ENCODE measurements at places on chromosomes 5 and 9.

DNA sequence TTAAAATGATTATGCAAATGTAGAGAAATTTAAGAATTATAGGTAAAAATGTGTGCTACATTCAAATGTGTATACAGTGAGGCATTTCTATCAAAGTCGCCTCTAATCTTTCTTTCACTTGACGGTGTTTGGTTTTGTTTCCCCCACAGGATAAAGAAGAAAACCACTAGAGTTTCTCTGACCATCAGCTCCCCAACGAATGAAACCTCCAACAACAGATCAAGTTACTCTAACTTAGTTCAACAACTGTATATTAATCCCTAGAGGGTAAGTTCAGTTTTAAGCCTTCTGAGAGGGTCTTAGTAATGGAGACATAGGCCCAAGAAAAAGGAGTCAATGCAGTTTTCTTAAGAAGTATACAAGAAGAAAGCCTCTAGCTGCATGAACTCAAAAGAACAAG is 11.5 kb upstream of the MYOT start:
- no peak for DNase-seq

GRCh38 chr5:133232011-133232410 is 180.2 kb downstream of the HSPA4 start:
- no peak for DNase-seq

DNA sequence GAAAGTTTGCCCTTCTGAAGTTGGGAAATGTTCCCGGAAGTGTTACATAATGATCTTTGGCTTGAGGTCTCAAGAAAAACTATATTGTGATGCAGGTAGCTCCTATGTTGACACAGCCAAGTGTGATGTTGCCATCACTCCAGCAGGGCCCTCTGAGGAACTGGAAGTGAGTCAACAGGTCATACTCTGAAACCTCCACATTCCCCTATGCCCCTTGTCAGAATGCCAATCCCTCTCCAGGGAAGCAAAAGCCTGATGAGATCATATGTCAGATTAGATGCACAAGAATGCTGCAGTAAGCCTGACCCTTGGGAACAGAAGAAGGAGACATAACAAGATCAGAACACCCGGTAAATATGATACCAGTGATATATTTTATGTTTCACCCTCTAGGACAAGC is 66.8 kb upstream of the ITGA2 start:
- peak; percentile 35 for DNase-seq

DNA sequence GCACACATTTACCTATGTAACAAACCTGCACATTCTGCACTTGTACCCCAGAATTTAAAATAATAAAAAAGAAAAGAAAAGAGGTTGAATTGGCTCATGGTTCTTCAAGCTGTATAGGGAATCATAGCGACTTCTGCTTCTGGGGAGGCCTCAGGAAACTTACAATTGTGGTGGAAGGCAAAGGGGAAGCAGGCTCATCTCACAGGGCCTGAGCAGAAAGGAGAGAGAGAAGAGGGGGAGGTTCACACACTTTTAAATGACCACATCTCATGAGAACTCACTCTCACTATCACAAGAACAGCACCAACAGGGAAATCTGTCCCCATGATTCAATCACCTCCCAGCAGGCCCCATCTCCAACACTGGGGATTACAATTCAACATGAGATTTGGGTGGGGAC is 214.6 kb downstream of the CDK5RAP2 start:
- no peak for DNase-seq

GRCh38 chr5:61732796-61733195 is 400.7 kb downstream of the ZSWIM6 start:
- no peak for DNase-seq

DNA sequence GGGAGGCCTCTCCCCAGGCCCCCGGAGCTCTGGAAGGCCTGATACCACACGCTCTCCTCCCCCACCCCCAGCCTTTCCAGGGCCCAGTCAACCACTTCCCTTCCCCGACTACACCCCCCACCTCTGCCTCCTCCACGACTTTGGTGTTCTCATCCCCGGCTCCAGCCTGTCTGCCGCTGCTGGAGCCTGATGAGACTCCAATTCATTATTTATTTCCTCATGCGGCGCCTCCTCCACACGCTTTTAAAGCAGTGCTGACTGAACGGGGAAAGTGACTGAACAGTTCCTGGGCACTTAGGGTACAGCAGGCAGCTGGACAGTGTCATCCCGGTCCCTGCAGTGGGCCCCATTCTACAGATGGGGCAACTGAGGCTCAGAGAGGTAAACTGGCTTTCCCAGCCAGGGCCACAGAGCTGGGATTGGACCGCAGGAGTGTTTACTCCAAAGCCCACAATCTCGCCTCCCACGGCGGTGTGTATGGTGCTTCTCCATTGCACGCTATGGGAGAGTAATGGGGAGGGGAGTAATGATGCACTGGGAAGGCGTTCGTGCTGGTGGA is 15.9 kb upstream of the RPL26L1 start:
- peak; percentile 65 for DNase-seq

DNA sequence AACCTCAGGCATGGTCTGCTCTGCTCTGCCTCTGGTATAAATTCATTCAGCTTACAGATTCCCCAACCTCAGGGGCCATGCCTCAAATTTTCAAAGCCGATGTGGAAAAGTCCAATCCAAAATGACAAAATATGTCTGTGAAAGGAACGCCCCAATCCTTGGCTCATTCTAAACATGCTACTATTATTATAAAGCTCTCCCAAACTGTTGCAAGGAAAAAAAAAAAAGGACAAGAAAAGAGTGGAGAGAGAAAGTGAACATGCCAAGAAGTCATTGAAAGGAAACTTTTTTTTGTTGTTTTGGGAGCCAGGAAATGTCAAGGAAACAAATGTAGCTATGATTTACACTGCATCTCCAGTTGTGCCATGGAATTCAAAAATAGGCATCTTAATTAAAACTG is 3.8 kb downstream of the COL23A1 start:
- no peak for DNase-seq

DNA sequence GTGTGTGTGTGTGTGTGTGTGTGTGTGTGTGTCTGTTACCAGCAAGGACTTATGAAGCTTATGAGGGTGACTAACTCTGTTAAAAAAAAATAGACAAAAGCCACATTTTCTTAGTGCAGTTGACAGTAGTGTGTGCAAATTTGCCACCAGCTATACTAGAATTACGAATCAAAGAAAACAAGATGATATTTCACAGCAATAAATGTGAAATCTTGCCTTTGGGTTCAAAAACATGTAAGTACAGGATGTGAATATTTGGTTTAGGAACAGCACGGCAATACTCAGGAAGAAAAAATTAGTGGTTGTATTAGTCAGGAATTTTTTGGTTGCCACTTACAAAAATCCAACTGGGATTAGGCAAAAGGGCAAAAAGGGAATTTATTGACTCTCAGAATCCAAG is 117.4 kb downstream of the NPR3 start:
- no peak for DNase-seq

DNA sequence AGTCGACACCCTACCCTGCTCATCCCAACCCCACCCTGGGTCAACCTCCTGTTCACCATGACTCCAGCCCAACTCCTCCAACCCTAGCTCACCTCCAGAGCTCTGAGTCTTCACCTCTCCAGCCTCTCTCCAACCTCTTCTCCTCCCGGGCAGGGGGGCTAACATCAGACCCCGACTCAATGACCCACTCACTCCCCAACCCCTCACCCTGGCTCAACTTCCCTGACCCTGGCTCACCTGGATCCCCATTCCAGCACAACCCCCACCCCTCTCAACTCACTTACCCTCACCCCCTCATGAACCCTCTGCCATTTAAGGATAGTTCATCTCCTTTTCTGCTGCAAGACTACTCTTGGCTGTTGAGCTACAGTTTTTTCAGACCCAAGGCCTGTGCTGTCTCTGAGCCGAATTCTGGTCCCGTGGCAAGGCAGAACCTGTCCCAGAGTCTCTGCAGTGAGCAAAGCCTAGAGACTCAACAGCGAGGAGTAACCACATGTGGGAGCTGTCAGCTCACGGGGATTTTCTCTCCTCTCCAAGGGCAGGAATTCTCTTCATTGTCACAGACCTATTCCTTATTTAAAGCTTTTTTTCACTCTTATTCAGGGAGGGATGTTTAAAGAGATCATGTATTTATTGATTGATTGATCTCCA is 29.8 kb downstream of the ANKRD33B start:
- DNase-seq = no peak

DNA sequence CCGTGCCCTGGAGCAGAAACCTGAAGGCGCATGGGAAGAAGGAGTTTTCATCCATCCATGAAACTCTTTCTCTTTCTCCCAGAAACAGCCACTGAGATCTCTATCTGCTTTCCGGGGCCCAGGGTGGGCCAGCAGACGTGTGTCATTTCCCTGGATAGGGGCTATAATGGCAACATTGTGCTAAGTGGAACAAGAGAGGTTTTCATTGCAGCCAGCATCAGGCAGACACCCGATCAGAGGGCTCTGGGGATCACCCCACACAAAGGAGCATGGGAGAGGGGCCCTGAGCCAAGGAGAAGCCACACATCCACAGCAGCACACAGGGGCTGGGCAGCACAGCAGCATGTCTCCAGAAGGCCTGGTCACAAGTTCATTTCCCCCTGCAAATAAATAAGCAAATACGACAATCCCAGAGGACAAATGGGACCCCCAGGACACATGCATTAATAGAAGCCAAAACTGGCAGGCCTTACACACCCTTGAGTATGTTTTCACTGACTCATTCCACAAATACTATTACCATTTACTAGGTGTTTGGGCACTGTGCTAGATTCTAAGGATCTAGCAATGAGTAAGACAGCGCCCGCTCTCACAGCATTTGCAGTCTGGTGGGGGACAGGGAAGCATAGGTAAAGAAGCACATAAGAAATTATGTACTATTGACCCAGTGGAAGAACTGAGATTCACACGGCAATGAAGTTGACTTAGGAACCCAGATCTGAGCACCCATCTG is 4.3 kb upstream of the AFAP1L1 start:
- DNase-seq = no peak

GRCh38 chr9:18829873-18830272 is 203.1 kb downstream of the SAXO1 start:
- DNase-seq = peak; percentile 9

GRCh38 chr9:98074115-98074990 is 17.8 kb downstream of the NANS start:
- peak; percentile 33 for DNase-seq
